Effector CD4-positive, alpha-beta T cell (primary cell): ENCODE measurements at places on chromosomes 4 and X.

GRCh38 chr4:186081202-186081807 lies 12.3 kb downstream of the TLR3 start:
- DNase-seq, result no peak

GRCh38 chr4:188783606-188784160 lies 644.4 kb downstream of the TRIML1 start:
- DNase-seq, result no peak

DNA sequence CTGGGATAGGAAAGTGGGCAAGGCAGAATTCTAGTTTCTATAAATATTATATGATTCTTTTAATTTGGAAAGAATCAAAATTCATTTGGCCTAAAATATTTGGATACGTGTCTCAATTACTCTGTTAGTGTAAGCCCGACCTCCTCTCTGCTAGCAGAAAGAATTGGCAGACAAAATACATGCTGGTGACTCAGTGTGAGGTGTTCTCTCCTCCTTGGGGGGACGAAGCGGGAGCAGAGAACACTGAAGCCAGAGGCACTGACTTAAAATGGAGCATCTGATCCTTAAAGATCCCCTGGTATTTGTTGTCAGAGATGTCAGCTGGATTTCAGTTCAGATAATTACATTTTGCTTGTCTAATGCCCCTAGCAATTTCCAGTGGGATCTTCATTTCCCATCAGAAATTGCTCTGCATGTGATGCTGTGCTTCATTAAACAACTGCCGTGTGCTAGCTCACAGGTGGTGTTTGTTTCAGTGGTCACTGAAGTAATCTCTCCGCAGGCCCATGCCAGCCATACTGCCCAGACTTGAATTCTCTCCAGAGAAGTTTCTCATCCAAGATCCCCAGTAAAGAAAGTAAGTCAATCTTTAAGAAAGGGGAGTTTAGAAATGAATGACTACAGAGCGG lies 188.7 kb upstream of the TLL1 start:
- no peak for DNase-seq

- no peak for DNase-seq
Observed at GRCh38 chr4:18524667-18525066, 503.1 kb upstream of the LCORL start.

DNA sequence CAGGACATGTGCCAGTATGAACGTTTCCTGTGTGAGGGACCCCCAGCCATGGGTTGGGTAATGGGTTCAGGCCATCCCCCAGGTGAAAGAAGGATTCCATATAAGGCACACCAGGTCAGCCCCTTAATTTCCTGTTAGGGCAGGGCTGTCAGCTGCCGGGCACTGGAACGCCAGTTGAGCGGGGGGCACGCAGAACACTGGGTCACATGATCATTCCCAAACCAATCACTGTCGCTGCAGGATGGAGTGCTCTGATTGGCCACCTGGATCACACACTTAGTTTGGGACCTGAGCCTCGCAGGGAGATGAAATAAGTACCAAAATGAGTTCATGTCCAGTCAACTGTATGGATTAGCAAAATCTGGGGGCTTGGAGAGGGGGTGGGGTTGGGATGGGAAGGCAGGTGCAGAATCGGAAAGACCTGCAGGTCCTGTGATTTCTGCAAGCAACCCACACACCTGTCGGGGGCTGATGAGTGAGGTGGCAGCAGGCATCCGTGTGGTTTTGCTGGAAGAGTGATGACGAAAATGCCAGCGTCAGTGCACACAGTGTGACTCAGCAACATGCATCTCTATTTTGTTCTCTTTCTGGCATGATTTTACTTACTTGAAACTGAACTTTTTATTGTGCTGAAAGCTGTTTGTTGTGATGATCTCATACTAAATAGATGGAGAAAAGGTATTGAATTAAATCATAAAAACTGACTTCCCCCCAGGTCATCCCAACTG lies 32.2 kb downstream of the RNF212 start:
- DNase-seq, result no peak

GRCh38 chrX:74536152-74536831 lies 78.1 kb downstream of the RLIM start:
- DNase-seq, result peak; percentile 14

DNA sequence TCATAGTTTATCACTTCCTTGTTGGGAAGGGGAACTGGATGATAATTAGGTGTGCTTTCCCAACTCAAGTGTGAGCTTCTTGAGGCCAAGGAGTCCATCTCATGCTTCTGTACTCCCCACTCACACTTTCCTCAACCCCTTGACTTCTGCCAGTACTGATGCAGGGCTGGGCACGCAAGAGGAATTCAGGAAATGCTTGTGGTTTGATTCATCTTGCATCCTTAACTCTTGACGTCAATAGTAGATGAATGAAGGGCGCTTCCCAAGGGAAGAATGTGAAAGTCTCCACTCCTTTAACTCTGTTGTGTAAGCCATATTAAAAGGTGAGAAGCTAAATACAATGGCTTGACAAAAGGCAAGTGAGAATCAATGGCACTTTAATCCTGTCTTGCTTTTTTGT lies 101.8 kb downstream of the AGTR2 start:
- DNase-seq, result no peak

- DNase-seq, result no peak
Observed at GRCh38 chr4:6955261-6955911, 45.8 kb downstream of the TBC1D14 start.

GRCh38 chrX:133290076-133290475 lies 71.9 kb upstream of the TFDP3 start:
- DNase-seq, result no peak

- DNase-seq, result no peak
Observed at GRCh38 chr4:54937501-54937900, 187.9 kb downstream of the KDR start.

- DNase-seq, result no peak
Observed at GRCh38 chr4:108888769-108889168, 125.9 kb upstream of the ETNPPL start.

GRCh38 chr4:125679989-125680388 lies 365.2 kb downstream of the FAT4 start:
- no peak for DNase-seq

GRCh38 chr4:147582386-147583060 lies 34.7 kb upstream of the TMEM184C start:
- no peak for DNase-seq

- no peak for DNase-seq
Observed at GRCh38 chr4:42397635-42398170, 415 bp downstream of the SHISA3 start.

DNA sequence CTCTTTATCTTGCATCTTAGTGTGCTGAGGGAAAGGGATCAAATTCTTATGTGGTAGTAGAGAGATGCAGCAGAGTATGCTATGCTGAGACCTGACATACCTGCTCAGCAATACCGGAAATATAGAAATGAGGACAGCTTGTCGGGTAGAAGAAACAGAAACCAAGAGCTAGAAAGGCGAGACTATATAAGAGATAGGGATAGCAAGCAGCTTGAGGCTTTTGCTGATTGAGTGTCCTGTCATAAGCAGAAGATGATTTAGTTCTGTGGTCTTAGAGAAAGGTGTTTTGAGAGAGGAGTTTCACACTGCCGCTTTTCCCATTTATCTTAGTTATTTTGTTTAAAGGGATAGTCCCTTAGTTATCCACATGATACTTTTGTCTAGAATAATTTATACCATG lies 31.7 kb downstream of the USP9X start:
- DNase-seq, result no peak
